Brain (organoid and tissue), 16 donors: ENCODE measurements at places on chromosomes 11 and 22.

- DNase-seq = no peak
Observed at GRCh38 chr11:103870821-103871309, 165.6 kb upstream of the DDI1 start.

- peak; percentile 84 for DNase-seq
Observed at GRCh38 chr22:45268167-45268957, 16.4 kb upstream of the UPK3A start.

DNA sequence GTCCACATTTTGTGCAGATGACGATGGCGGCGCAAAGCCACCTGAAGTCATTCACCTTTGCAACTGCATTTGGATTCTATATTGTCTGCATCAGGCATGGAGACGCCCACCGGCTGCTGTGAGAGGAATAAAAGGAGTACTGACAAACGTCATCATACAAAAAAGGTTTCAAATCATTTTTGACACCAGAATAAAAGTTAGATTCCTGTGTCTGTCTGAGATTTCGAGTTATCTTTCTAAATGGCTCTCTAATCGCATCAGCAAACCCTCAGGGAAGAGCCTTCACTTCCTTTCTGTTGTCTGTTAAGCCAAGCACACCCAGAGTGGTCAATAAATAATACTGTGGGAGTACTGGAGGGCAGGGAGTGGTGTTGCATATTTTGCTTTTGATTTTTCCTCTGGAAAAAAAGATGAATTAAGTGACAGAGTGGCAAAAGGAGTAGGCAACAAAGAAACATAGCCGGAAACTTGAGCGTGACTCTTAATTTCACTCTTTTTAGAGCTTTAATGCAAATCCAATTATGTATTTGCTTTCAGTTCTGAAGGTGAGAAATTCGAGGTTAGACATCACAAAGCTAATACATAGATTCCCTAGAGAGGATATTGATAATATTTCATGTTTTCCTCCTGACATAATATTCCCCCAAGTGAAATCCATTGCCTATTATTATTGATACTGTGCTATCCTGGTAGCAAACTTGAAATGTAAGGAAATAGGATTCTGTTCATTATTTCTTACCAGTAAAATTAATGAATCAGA, 150.8 kb upstream of the MTMR2 start:
- peak; percentile 39 for DNase-seq

DNA sequence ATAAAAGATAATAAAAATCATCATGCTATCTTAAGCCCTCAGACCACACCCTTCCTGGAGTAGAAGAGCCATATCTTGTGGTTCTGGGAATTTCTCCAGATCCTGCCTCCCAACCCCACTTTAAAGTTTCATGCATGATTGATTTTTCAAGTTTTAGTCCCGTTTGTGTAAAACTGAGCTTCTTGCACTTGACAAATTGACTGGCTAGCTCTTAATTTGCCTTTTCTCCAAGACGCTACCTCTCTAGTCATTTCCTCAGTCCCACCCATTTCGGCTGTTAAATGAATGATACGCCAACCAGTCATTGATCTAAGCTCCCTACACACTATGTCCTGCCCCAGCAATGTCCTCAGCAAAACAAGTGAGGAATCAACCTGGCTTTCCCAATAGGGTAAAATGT, 71.8 kb upstream of the TEAD1 start:
- DNase-seq = no peak

DNA sequence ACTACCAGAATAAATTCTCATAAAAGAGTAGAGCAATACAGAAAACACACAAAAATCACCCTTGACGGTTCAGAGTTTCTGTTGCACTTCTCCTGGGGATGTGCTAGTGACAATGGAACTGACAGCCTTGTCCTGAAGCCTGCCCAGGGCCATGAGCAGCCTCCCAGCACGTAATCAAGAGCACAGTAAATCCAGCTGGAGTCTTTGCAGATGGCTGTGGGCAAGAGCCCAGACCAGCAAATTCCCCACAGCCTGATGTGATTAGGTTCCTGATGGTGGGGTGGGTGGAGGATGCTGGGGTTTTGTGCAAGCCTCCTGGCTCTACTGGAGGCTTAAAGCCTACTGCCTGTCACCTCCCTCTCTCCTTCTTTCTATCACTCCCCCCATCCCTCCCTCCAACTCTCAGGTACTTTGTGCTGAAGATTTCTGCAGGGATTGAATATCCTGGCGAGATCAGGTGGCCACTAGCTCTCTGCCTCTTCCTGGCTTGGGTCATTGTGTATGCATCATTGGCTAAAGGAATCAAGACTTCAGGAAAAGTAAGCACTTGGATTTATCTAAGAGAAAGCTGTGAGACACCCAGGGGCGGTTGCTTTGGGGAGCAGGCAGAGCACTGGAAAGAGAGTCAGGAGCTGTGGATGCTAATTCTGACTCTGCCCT, 18.1 kb downstream of the SLC6A5 start:
- no peak for DNase-seq

GRCh38 chr11:126121296-126121695, 58.6 kb upstream of the CDON start:
- no peak for DNase-seq

DNA sequence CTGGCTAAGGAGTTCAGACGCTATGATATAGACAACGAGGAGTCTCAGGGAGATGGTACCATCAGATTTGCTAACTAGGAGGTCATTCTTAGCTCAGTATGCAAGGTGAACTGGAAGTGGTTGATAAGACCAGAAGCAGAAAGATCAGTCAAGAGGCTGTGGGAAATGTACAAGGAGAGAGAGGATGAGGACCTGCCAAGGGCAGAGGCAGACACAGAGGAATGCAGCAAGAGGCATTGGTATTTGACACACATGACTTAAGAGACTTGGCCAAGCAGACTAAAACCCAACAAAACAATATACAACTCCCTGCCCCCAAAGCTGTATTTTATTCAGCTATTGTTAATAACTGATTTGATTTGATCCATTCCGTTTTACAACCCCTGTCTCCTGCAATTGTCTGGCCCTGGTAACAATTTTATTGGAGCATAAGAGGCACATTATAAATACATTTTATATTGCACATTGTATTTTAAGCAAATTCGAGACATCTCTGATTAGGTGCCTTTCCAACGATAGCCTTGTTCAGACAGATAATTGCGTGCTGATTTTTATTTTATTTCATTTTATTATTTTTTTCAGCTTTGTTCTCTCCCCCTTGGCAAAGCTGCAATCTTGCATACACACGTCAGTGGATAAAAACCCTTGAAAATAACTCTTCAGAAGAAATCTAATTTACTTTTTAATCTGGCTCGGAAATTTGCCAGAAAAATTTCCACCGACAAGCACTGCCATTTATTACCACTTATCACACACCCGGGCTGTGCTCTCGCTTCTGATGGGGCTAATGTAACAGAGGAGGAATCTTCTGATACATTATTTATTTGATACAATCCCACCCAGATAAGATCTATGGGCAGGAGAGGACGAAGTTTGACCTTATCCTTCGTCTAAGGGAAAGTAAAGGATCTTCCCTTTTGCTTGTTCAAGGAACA, 237.8 kb downstream of the NXPE2 start:
- peak; percentile 33 for DNase-seq

- DNase-seq = no peak
Observed at GRCh38 chr22:46085828-46086576, 64.3 kb upstream of the PPARA start.

- DNase-seq = peak; percentile 66
Observed at GRCh38 chr11:92859156-92859690, 110.2 kb upstream of the MTNR1B start.

- no peak for DNase-seq
Observed at GRCh38 chr11:8233691-8234424, 29.8 kb downstream of the LMO1 start.

DNA sequence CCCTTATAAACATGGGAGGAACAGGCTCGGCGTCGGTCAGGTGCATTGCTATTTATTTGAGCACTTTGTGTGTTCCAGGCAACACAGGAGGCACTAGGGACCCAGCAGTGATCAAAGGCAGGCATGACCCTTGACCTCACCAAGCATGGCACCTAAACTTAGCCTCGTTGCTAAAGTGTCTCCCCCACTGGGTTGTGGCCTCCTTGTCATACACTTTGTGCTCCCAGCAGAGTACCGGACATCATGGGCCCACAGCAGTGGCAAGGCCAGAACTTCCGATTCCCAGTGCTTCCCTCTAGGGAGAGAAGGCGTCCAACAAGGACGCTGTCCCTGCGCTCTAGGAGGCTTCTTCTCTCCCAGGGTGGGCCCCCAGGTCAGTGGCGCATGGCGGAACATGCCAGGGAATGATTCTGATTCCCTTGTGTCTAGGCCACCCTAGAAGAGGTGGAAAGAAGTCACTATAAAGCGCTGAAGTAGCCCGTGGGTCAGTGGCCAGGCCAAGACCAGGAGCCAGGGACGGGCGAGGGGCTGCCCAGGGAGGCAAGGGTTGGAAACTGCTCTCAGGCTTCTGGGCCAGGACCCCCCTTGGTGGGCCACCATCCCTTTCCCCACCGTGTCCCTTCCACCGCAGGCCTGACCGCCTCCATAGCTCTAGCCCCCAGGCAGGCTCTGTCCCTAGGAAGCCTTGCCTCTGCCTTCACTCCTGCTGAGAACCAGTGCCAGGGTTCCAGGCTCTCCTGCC, 19.7 kb downstream of the TOM1 start:
- DNase-seq = no peak

GRCh38 chr11:116467823-116468222, 305.0 kb downstream of the BUD13 start:
- no peak for DNase-seq

DNA sequence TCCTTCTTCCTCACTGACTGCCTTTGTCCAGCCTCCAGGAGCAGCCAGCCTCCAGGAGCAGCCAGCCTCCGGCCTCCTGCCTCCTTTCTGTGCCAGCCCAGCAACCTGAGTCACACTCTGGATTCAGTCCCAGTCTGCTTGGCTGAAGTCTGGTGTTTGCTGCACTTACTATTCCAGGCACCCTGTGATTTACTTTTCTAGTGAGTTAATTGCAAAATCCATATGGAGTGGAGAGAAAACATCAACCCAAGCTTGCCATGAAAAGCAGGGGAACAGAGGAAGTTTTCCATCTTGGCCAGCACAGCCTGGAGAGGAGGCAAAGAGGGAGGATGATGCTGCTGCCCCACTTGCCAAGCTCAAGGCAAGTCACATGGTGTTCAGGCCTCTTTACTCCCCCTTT, 400.5 kb downstream of the TENM4 start:
- DNase-seq = no peak

GRCh38 chr11:44380820-44381219, 70.9 kb upstream of the ALX4 start:
- no peak for DNase-seq

- no peak for DNase-seq
Observed at GRCh38 chr11:76087749-76088148, 118.6 kb downstream of the WNT11 start.

- DNase-seq = no peak
Observed at GRCh38 chr11:128330203-128330602, 257.2 kb downstream of the ETS1 start.

DNA sequence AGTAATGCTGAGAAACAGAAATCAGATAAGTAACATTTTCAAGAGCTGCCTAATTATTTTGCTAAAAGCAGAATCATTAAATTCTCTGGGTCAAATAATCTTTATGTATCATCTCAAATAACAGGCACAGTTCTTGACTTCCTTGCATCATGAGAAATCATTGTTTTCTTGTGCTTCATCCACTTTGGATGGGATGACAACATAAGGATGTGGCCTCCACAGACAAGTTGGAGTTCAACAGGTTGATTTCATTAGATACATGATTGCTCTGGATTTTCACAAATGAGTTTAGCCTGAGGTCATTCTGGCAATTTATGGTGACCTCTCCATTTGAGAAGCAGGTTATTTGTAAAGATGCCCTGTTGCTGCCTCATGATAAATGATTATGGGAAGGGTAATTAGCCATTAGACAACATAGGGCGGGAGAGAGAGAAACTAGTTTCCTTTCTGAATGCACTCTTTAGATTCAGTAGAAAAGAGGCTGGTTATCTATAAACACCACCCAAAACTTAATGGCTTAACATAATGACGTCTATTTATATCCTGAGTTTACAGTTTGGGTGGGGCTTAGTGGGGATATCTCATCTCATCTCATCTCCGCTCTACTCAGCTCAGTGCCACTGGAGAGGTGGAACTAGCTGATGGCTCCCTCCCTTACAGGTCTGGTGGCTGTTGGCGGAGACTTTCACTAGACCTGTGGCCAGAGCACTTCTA, 35.0 kb upstream of the ADORA2A start:
- no peak for DNase-seq

GRCh38 chr22:19488884-19489843, 9.4 kb downstream of the CDC45 start:
- DNase-seq = peak; percentile 96

- DNase-seq = no peak
Observed at GRCh38 chr11:3906166-3906565, 50.7 kb downstream of the STIM1 start.

DNA sequence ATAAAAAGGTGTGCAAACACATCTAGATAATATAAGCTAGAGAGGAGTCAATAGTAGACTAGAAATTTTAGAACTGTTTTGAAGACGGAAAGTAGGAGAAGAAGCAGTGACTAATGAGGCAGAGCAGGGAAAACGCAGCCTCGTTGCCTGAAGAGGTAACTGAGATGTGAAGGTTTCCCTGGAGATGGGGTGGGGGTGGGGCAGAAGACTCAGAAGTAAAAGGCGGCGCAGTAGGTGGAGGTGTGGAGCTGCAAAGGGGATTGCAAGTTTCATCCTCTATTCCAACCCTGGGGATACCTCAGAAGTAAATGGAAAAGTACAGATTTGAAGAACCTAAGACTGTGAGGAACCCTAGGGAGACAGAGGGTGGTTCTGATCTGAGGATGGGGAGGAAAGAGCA, 109.5 kb downstream of the TMPRSS5 start:
- DNase-seq = no peak

DNA sequence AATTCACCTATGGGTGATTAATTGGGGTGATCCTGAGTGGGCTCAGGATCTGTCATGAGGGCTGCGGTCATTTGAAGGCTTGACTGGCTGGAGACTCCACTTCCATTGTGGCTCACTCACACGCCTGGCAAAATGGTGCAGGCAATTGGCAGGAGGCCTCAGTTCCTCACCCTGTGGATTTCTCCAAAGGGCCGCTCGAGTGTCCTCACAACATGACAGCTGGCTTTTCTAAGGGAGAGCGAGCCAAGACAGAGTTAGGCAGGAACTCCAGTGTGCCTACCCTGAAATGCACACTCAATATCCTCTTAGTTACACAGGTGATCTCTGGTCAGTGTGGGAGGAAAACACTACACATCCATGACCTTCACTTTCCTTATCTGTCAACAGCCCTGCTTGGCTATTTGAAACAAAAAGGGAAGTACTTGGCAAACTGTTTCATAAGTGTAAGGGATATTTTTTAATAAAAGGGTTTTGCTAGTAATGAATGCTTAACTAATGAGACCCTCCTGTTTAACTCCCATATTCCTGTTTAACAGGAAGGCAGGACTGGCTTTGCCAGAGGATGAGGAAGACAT, 25.7 kb downstream of the OSBP2 start:
- DNase-seq = no peak
